NCI-H1694 treated with DMSO at 0.1 percent for 48 hours (cell line): ENCODE measurements at places on chromosomes 5 and 9.

GRCh38 chr5:77449277-77449676, 42.8 kb downstream of the WDR41 start:
- DNase-seq: no peak

DNA sequence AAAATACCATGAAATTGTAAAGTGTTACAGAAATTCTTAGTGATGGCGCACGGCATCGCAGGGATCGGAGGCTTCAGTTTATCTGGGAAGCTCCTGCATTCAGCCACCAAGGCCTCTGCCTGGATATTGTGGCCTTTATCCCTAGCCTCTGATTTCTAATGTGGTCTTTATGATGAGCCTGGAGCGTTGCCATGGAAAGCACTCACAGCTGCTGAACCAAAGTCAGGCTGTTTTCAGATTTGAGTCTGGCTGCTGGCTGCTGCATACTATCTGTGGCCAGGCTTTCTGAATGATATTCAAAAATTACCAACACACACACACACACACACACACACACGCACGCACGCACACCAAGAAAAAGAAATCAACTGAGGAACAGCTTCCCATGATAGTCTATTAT, 101.1 kb upstream of the ZNF366 start:
- peak; percentile 66 for DNase-seq

DNA sequence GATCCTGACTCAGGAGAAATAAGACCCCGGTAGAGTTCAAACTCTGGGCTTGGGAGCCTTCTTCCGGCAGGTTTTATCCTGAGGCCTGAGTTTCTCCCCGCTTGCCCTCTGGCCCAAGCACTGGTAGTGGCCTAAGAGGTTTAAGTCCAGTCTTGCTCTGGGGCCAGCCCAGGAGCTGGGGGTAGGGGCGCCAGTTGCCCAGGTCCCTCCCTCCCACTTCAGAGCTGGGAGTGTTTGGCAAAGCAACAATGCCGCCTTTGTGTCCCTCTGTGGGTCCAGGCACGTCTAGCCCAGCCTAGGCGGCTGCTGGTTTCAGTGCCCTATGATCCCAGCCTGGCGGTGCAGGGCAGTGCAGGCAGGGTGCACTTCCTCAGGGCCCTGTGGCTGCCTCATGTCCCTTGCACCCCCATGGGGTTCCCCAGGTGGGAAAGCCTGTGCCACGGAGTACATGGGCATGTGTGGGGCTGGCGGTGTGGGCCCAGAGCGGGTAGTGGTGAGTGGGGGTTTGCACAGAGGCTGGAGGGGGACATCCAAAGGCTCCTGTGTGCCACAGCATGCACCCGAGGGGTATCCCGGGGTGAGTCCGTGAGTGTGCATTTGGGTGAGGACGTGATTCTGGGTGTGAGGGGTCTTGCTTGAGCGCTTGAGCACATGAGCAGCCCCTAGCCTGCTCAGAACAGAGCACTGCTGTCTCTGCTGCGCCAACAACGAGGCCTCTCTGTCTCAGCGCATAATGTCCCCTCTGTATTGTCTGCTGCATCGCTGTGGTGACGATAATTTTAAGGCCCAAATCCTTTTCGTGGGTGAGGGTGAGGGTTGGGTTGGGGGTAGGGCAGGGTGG, 61.7 kb upstream of the PSD2 start:
- no peak for DNase-seq

DNA sequence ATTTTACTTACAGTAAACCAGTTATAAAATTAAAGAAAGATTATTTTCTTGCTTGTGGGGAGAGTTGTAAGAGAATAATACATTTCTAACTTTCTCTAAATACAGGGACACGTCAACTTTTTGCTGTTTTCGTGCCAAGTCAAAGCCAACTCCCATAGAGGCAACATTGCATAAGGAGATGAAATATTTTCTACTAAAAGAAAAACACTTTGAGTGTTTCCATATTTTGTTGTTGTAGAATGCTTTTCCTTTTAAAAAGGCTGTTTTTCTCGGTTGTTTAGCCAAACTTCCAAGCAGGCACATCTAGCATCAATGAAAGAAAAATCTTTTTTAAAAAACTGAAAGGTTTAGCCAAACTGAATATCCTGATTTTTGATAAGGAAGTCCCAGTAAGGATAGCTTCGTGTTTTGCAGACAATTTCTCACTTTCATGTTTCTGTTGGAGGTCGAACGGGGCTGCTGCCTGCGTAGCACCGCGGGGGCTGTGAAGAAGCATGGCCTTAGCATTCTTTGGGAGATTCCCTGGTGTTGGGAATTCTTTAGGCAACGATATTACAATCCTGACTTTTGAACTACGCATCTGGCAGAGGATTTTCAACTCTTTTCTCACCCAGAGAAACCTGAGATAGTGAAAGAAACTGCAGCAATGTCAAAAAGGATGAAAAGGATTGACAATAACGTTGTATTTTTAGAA, 108.1 kb upstream of the FBXL7 start:
- DNase-seq: no peak

GRCh38 chr5:134304306-134304705, 62.7 kb downstream of the CDKL3 start:
- DNase-seq: no peak

DNA sequence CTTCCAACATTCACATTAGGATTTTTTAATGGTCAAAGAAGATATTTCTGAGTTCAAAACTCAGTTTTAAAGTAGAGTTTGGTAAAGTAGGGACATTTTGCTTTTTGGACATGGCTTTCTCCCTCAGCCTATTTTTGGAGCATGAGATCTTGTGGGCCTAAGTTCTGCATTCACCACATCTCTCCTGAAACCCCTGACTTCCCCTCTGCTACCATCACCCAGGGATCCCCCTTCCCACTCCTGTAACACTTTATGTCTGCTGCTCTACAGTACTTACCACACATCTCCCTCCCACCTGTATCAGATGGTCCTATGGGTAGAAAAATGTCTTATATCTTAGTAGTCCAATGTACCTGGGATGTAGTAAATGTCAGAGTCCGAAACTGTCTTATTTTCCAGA, 48.2 kb upstream of the JAK2 start:
- DNase-seq: no peak

DNA sequence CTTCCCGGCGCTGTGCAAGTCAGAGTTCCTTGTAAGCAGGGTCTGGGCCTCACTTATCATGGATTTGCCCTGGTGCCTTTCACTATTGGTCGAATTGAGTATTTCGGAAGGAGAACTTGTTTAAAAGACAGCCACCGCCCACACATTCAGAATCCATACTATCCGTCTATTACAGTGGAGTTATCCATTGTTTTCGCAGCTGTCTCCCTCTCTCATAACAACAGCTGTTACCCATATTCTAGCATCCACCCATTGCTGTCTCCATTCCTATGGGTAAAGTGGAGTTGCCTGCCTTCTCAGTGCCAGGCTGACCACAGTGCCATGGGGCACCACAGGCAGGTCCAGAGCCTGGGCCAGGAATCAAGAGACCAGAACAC, 20.2 kb downstream of the FAXDC2 start:
- no peak for DNase-seq

DNA sequence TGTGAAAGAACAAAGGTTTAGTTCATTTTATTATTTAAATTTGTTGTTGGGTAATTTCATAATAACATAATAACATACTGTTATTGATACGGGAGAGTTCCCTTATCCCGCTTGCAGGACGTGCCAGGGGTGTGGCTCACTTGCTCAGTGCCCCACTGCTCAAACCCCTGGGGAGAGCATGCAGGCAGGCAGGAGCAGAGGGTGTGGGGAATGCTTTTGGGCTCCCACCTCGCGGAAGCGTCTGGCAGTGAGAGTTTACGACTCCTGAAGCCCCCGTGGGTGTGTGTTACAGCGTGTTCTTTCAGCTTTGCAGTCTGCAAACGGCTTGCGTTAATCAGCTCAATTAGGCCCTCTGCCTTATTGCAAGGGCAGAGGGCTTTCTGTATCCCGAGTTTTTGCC, 675.9 kb downstream of the SEMA5A start:
- DNase-seq: no peak

DNA sequence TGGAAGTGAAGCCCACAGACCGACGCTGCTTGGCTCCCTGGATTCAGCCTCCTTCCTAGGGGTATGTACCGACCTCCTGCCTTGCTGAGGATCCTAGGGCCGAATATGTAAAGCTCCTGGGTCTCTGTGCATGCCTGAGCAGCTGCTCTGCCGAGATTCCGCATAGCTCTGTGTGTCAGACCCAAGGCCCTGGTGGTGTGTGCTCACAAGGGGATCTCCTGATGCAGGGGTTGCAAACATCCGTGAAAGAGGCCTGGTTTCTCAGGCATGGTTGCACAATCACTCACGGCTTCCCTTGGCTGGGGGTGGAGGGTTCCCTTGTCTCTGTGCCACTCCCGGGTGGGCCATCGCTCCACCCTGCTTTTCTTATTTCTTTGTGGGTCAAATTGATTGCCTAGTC, 19.9 kb upstream of the SVEP1 start:
- DNase-seq: no peak

- no peak for DNase-seq
Observed at GRCh38 chr9:28941856-28942255, 1368.6 kb upstream of the C9orf72 start.

- DNase-seq: no peak
Observed at GRCh38 chr5:146041180-146041789, 64.1 kb downstream of the PLAC8L1 start.

- DNase-seq: no peak
Observed at GRCh38 chr5:179270581-179271427, 74.5 kb downstream of the ADAMTS2 start.

GRCh38 chr5:14893381-14893780, 21.8 kb upstream of the ANKH start:
- no peak for DNase-seq

DNA sequence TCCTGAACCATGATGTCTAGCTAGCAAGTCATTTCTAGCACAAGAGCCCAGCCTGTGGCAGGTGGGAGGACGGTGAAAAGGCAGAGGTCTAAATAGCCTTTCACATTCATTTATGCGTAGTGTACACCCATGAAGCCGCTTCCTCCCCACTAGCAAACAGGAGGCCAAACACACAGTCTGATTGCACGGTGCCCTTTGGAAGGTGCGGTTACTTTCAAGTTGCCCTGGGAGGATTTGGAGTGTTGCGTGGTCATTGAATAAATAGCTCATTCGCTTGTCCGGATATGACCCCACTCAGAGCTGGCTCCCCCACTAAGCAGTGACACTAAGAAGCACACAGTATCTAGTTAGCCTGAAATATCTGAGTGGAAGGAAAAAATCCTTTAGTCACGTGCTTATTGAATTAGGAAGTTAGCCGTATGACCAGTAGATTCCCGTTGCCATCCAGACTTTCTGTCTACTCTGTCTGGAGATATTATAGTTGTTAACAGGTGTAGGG, 664 bp upstream of the ARSB start:
- DNase-seq: no peak

- no peak for DNase-seq
Observed at GRCh38 chr5:5271786-5272321, 131.7 kb downstream of the ADAMTS16 start.

DNA sequence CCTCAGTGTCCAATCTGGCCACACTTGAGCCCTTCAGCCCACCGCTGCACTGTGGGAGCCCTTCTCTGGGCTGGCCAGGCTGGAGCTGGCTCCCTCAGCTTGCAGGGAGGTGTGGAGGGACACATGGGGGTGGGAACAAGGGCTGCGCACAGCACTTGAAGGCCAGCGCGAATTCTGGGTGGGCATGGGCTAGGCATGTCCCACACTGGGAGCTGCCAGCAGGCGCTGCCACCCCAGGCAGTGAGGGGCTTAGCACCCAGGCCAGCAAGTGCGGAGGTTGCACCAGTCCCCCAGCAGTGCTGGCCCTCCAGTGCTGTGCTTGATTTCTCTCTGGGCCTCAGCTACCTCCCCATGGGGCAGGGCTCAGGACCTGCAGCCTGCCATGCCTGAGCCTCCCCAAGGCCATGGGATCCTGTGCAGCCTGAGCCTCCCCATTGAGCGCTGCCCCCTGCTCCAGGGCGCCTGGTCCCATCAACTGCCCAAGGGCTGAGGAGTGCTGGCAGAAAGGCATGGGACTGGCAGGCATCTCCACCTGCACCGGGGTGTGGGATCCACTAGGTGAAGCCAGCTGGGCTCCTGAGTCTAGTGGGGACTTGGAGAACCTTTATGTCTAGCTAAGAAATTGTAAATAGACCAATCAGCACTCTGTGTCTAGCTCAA, 148.2 kb downstream of the EMB start:
- no peak for DNase-seq

GRCh38 chr9:17484906-17485305, 94.0 kb upstream of the SH3GL2 start:
- no peak for DNase-seq

GRCh38 chr5:8861764-8862163, 684.1 kb downstream of the SEMA5A start:
- DNase-seq: no peak

GRCh38 chr9:35029241-35029640, 39.7 kb downstream of the DNAJB5 start:
- DNase-seq: no peak

DNA sequence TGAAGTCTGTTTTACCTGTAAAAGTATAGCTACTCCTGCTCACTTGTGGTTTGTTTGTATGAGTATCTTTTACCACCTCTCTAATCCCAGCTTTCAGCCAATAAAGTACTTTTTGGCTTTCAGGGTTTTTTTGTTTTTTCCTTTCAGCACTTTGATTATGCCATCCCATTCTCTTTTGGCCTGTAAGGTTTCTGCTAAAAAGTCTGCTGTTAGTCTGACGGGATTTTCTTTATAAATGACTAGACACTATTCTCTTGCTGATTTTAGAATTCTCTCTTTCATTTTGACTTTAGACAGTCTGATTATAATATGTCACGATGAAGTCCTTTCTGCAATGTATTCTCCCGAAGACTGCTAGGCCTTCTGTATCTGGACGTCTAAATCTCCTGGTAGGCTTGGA, 37.2 kb downstream of the TEX10 start:
- no peak for DNase-seq

GRCh38 chr9:87498811-87499360, 1.2 kb downstream of the DAPK1 start:
- no peak for DNase-seq

GRCh38 chr5:71695071-71695470, 24.0 kb upstream of the CARTPT start:
- DNase-seq: no peak

DNA sequence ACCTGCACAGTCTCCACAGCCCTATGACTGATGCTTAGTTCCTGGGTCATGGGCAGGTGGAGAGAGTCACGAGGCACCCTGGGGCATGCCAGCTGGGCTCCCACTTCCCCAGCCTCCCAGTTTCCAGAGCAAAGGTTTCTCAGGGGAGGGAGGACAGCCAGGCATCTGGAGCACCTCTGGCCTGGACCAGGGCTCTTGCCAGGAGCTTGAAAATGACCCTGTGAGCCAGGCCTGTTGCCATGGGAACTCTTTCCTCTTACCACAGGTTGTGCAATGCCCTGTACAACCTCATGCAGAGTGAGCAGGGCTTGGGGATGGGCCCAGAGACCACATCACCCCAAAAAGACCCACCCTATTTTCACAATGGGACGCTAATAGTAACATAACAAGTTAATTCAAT, 113.1 kb downstream of the PSD2 start:
- DNase-seq: no peak
